Chondrocyte (in vitro differentiated cells): ENCODE measurements at places on chromosomes 16 and 17.
A peak's percentile ranks its signal among the peaks of the same experiment; 100 is the strongest.

DNA sequence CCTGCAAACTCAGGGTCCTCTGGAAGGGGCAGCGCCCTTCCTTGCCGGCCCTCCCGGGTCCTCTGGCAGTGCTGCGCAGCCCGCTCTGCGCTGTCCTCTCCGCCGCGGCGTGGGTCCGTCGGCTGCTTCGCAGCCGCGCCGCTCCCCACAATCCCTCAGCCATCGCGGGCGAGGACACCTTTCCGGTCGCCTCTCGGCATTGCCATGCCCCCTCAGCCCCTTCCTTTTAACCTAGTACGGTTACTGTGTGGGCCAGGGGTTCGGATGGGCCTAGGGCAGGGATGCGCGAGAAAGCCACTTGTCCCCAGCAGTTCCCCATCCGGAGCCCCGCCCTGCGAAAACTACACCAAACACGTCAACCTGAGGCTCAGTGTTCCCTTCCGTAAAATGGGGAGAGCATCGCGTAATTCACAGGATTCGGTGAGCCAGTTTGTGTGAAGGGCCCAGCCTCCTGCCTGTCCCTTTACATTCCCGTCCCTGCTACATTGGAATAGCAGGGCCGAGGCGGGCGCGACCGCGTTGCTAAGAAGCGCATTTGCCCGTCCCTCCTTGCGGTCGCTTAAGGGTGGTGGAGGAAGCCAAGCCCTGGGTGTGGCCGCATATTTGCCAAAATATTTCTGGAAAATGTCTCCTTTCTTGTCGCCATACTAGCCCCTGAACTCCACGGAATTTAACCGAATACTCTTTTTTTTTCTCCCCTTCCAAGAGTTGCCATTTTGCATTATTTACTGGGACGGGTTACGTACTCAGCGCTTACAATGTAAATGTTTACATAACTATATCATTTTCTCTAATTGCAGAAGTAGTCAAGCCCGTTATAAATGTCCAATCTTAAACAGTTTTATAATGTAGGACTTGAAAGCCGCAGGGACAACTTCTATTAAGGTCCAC lies 13.2 kb downstream of the COPZ2 start:
- DNase-seq, result no peak

DNA sequence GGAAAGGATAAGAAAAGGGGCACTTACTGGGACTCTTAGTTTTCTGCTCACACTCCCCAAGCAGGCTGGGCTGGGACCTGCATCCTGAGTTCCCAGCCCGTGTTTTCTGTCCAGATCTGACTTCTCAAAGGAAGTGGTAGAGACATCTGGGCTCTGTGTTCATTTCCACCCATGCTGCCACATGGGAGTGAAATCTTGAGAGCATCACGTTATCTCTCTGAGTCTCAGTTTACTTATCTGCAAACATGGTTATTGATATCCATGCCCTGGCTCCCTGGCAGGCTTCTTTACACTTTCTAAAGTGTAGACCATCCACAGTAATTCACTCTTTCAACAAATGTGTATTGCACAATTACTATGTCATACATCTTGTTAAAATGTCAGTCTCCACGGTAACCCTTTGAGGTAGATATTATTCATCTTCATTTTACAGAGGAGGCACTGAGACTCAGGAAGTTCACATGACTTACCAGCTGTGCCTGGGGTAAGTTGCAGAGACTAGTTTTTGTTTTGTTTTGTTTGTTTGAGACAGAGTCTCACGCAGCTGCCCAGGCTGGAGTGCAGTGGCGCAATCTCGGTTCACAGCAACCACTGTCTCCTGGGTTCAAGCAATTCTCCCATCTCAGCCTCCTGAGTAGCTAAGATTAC lies 3.4 kb downstream of the ZNF688 start:
- no peak for DNase-seq

GRCh38 chr17:58265902-58266875 lies 14.5 kb downstream of the MPO start:
- DNase-seq, result peak; percentile 30

DNA sequence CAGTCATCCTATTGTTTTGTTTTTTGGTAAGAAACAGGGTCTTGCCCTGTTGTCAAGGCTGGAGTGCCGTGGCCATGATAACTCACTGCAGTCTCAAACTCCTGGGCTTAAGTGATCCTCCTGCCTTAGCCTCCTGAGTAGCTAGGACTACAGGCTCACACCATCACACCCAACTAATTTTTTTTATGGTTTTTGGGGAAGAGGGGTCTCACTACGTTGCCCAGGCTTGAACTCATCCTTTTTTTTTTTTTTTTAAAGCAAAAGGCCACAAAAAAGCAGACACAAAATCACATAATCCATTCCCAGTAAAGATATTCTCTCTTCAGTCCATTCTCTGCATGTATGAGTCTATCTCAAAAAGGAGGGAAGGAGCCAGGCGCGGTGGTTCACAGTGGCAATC lies 5.5 kb downstream of the SPAG9 start:
- no peak for DNase-seq

- DNase-seq, result no peak
Observed at GRCh38 chr17:77905266-77905665, 53.2 kb upstream of the TNRC6C start.

DNA sequence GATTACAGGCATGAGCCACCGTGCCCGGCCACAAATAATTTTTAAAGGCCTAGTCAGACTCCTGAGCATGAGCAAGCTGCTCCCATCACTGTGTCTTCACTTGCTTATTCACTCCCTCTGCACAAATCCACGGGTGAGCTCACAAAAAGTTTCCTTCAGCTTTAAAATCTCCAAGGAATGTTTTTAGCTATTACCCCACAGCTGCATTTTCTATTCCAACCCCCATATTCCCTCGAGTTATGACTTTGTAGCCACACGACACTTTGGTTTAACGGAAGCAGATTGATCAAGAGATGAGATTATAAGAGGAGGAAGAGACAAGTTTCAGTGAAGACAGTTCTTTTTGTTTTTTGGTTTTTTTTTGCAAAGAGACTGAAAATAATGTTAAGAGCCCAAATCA lies 49.1 kb upstream of the SLC25A19 start:
- no peak for DNase-seq
